ENCODE measurements at places on chromosomes 7 and 10.

DNA sequence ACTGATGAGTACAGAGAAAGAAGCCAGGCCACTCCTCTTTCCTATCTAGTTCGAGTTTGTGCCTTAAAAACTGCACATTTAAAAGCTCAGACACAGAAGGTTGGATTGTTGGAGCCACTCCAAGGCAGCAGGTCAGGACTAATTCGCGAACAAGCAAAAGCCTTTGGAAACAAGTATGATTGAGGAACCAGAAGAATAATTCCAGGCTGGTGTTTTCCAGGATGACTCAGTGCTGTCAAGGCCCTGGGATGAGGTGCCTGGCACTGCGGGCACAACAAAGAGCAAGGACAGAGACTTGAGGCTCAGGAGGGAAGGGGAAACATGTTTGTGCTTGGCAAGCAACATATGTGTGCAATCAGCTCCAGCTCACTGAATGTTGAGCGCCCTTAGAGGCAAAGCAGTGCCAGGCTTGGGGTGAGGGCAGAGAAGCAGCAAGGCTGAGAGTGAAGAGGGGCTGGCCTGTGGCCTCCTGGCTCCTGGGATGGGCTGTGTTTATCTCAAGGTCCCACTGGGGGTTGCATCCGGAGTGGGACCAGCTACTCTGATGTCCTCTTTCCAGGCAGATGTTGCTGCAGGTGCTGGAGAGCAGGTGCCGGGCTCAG lies 44.1 kb downstream of the VSTM4 start:
- no peak for DNase-seq

GRCh38 chr7:47330561-47331178 lies 251.2 kb downstream of the TNS3 start:
- no peak for DNase-seq

- no peak for DNase-seq
Measured at GRCh38 chr7:70383066-70383782, 748.7 kb upstream of the GALNT17 start.

DNA sequence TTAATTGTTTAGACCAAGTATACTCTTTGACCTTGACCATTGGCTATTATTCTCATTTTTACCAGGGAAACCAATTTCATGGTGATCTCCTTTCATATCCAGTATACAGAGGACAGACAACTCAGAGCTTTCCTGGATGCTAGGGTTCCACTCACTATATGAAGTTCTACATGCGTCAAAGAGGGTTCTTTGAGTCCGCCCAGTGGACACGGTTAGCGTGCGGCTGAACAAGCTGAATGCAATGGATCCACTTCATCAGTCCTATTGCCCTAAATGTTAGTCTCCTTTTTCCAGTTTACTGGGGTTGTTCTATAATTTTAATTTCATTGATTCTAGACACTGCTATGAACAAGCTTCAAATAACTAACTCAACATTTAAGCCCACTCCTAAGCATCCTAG lies 162.4 kb upstream of the PCLO start:
- DNase-seq = no peak

GRCh38 chr10:127805950-127806349 lies 69.0 kb downstream of the FOXI2 start:
- no peak for DNase-seq

GRCh38 chr7:152709287-152710152 lies 33.6 kb upstream of the XRCC2 start:
- DNase-seq = no peak

All from CD4-positive, alpha-beta T cell treated with Interleukin-6 for 4 hours (primary cell).